ENCODE measurements at places on chromosomes 6 and 20. TPM values are rescaled to one million over a fixed set of nuclear protein-coding genes. Genes with fewer than 3 reads are reported as not detected.

DNA sequence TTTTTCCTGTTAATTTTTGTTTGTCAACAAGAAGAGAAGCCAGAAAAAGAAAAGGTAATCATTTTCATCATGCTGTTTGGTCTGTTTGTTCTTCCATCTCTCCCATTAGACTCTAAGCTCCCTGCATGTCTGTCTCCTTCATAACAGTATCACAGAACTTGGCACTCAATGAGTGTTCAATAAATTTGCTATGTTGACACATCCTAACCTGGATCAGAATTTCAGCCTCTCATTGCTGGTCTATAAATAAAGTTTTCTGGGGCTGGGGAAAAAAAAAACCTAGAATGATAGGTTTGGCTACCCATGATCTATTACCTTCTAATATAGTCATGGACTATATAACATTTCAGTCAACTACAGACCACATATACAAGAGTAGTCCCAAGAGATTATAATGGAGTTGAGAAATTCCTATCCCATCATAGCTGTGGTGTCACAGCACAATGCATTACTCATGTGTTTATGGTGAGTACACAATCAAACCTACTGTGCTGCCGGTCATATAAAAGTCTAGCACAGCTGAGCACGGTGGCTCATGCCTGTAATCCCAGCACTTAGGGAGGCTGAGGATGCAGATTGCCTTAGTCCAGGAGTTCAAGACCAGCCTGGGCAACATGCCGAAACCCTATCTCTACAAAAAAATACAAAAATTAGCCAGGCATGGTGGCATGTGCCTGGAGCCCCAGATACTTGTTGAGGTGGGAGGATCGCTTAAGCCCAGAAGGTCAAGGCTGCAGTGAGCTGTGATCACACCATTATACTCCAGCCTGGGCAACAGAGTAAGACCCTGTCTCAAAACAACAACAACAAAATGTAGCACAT is 5.9 kb downstream of the NUDT3 start:
- no peak for DNase-seq

Gene ENPP3
- not detected for total RNA-seq

DNA sequence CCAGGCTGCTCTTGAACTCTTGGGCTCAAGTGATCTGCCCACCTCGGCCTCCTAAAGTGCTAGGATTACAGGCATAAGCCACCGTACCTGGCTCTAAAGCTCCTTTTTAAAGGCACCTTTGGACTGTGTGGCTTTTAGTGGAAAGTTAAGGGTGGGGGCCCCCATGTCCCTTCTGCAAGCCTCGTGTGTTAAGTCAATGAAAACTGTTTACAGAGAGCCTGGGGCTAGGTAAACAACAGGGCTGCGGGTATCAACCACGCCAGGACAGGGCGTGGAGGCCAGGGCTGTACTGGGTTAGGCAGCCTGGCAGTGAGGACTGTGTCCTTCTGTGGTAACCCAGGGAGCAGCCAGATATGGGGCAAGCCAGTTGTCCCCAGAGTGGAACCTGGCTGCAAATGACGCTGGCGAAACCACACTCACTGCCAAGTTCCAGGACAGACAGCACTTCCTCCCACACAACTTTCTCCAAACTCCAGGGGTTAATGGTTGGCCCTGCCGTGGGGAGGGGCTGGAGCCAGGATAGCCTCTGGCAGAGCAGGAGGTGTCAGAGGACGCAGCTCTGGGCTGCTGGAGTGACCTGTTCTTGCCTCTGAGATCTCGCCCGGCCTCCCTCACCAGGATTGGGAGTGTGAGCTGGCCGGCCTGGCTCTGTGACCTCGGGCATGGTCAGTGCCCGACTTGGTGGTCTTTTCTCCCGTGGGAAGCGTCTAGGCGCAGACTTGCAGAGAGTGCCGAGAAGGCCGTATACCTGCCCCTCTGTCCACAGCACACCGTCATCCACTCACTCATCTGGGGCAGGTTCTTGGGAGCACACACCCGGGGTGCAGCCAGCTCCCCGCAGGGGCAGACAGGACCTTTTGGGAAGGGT is 3.2 kb downstream of the SLC17A9 start:
- DNase-seq = no peak

DNA sequence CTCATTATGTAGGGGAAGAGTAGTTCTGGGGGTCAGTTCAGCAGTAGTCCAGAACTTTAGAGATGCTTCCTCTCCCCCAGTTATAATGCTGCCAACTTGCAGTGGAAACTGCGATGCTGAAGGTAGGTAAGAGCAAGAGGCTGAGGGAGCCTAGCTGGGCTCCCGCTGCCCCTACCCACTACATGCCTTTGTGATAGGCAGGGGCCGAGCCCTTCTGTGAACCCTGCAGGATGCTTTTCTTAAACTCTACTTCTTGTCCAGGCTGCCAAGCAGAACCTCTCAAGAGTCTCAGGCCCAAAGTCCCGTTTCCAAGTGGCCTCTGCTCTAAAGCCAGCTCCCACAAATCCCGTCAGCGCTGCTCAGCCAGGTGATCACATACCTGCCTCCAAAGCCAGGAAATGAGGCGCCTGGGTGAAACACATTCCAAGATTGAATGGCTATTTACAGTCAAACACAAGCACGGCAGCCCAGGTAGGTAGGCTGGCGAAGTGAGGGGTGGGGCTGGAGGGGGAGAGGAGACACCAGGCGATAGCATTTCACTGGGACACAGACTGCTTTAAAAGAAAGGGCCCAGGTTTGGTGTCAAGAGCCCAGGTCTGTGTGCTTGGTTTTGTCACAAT is 150.7 kb downstream of the CD24 start:
- no peak for DNase-seq

DNA sequence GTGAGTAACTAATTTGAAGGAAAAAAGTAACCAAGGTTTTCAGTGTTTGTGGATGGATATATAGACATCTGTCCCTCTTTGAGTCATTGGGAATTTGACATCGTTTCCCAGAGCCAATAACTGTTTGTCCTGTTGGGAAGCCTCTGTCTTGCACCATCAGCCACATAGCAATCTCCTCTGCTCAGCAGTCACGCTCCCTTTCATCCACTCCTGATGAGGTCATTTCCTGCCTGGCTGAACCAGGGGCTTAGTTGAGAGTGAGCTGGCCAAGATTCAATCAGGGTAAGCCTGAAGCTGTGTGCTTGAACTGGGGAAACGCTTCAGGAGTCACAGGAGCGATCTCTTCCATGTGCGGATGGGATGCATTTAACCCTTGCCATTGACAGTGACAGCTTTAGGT is 121.5 kb upstream of the FOXQ1 start:
- DNase-seq = no peak

DNA sequence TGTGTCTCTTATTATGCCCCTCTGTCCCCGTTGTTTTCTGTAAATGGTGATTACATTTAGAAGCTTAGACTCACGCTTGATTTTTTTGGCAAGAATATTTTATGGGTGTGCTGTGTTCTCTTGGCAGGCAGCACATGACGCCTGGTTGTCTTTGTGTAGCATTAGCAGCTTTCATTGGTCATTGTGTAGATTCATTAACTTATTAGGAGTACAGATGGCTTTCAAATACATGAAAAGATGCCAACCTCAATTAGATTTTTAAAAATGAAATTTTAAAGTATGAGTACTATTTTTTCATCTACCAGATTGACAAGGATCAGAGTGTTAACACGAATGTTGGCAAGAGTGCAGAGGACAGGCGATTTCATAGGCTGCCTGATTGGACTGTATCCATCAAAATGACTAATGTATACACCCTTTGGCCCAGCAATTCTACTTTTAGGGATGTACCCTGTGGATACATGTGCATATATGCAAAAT is 15.2 kb downstream of the COX4I2 start:
- DNase-seq = no peak

GRCh38 chr20:10626896-10627295 is 46.9 kb downstream of the JAG1 start:
- no peak for DNase-seq

GRCh38 chr20:47568837-47569410 is 67.2 kb downstream of the NCOA3 start:
- no peak for DNase-seq

Gene ZBTB9
- 10.4 TPM for total RNA-seq

GRCh38 chr6:156851454-156851921 is 74.3 kb downstream of the ARID1B start:
- DNase-seq = no peak

DNA sequence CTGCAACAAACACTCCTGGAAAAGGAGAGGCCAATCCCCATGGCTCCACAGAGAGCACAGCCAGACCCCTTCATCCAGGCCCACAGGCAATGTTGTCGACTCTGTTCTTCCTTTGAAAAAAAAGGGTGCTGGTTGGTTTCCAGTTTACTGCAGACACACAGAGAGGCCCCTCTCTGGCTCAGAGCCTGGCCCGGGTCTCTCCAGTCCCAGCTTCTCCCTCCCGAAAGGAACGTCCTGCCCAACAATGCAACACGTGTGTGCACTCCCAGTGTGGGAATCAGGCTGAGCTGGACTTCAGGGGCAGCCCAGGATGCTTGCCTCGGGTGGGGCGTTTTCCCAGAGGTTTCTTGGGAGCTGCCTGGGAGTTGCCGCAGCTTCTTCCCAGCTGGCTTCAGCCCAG is 4.5 kb upstream of the NKAIN4 start:
- DNase-seq = no peak

- no peak for DNase-seq
These were observed 32.5 kb downstream of the SLC22A2 start for GRCh38 chr6:160226118-160226591.

DNA sequence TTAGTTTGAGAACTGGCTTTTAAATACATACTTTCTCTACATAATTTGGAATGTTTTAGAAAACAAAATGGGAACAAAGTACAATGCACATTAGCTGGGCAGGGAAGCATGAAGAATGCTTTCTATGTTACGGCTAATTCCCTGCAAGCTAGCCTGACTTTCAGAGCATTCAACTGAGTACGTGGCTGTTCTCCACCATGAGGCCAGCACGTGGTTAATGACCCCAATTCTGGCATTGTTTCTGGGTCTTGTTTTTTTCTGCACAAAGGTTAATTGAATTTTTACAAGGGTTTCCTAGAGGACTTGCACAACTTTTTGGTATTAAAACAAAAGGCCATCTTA is 208.6 kb upstream of the AGPAT4 start:
- DNase-seq = no peak

DNA sequence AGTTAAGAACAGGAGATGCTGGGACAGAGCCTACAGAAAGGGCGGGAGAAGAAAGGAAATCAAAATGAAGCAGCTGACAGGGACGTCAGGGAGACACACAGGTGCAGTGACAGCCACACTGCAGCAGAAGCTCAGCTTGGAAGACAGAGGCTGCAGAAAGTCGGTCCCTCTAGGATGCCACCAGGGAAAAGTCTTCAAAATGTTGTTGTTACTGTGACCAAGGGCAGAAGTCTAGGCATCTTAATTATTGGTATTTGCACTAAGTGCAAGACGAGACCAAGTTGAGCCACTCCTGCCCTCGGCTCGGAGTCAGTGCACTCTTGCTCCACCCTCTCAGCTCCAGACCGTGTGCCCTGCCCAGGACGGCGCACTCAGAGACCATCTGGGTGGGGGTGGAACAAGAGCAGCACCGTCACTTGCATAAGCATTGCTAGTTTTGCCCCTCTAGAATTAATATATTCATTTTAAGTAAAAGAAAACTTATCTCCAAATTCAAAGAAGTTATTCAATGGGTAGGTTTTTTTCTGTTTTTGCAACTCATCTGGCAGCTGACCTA is 2.6 kb downstream of the PRR18 start:
- DNase-seq = no peak

GRCh38 chr6:72798196-72798595 is 176.3 kb downstream of the KCNQ5 start:
- no peak for DNase-seq

DNA sequence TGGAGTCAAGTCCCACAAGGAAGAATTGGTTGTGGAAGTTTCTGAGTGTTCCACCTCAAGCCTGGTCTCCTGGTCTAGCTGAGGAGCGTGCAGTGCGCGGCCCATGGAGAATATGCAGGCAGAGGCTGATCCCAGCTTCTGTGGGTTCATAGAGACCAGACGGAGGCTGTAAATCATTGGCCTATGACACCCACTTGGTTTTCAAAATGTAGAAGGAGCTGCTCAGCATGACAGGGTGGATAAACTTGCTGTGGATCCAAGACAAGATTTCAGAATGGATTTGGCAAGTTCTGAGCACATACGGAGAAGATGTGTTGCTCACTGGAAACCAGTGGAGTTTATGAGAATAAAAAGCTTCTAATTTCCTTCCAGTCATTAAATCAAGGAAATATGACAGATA is 744 bp downstream of the KIF25 start:
- DNase-seq = no peak

DNA sequence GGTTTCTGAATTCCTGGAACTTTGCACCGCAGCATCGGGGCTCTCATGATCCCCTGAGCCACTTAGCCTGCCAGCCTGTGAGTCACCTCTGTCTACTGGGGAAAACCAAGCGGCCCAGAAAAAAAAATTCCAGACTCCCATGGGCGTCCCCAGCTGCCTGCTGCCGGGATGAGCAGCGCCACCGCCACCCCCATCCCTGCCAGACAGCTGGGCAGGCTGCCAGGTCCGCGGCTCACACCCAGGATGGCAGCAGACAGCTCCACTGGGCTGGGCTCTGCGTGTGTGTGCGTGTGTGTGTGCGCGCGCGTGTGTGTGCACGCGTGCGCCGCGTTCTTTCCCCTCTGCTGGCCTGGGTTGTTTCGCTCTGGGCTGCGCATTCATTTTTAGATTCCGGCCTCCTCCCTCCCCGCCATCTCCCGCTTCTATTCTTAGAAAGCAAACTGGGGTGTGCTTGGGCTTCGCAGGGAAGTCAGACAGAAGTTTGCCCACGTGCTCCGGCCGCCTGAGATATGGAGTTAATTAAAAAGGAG is 38.9 kb upstream of the PMEPA1 start:
- DNase-seq = peak; percentile 45

DNA sequence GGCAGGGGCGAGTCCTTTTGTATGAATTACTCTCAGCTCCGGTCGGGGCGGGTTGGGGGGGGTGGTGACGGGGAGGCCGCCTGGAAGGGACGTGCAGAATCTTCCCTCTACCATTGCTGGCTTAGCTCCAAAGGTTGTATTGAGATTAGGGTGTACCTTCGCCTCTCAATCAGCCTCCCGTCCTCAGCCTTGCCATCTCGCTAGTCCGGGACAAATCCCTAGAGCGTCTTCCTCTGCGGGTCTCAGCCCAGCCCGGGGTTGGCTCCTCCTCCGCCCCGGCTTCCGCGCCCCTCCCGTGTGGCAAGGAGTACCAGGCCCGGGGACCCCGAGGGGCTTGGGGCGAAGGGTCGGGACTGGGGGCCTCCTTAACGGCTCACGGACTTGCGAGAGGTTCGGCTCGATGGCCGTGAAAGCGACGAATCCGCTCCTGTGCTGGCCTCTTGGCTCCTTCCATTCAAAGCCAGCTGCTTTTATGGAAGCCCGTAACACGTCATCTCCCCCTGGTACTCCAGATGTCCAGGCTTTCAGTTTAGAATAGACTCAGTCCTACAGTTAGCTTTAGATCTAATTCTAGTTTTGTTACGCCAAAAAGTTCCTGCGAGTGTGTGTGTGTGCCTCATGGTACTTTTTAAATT is 636 bp upstream of the EEF1A1 start:
- no peak for DNase-seq

Gene COL9A1
- not detected for total RNA-seq

DNA sequence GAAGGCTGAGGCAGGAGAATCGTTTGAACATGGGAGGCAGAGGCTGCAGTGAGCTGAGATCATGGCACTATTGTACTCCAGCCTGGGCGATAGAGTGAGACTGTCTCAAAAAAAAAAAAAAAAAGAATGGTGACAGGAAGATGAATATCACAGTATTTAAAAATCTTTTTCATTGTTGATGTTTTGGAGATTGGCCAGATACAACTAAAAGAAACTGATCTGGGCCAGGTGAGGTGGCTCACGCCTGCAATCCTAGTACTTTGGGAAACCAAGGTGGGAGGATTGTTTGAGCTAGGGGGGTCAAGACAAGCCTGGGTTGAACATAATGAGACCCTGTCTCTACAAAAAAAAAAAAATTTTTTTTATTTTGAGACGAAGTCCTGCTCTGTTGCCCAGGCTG is 52.1 kb downstream of the TRAF3IP2 start:
- DNase-seq = no peak

Gene BANF2
- total RNA-seq = not detected
